ENCODE measurements at places on chromosomes 3 and 15.

DNA sequence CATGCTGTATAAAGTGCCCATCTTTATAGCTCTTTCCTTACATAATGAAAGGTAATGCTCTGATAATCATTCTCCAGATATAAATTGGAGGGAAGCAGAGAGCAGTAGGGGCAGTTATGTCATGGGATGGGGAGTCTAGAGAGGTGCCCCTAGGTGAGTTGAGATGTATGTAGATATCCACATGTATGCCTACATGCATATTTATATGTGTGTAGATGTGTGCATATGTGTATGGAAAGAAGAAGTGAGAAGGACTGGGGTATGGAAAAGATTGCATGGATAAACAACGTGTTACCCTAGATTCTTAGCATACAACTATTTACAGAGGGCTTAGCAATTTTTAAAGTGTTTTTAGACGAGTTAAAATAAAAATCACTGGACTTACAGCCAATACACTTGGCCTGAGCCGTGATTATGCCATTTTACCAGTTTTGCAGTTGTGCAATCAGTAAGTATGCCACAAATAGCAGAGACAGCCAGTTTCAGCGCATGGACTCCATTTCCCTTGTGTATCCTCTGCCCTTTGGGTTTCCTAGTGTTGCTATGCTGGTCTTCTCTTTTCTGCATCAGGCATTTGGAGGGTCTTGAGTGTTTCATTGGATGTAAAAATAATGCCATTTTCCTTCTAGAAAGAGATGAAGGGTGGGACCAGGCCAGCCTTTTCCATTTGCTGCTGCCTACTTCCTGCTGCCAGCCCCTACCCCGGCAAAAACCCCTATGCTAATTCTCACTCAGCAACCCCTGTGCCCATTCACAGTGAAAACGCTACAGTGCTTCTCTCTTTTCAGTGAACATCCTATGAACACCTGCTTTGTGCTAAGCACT is 199.4 kb upstream of the NR2E3 start:
- DNase-seq, result no peak

- DNase-seq, result no peak
Measured at GRCh38 chr3:181917027-181917426, 205.3 kb downstream of the SOX2 start.

DNA sequence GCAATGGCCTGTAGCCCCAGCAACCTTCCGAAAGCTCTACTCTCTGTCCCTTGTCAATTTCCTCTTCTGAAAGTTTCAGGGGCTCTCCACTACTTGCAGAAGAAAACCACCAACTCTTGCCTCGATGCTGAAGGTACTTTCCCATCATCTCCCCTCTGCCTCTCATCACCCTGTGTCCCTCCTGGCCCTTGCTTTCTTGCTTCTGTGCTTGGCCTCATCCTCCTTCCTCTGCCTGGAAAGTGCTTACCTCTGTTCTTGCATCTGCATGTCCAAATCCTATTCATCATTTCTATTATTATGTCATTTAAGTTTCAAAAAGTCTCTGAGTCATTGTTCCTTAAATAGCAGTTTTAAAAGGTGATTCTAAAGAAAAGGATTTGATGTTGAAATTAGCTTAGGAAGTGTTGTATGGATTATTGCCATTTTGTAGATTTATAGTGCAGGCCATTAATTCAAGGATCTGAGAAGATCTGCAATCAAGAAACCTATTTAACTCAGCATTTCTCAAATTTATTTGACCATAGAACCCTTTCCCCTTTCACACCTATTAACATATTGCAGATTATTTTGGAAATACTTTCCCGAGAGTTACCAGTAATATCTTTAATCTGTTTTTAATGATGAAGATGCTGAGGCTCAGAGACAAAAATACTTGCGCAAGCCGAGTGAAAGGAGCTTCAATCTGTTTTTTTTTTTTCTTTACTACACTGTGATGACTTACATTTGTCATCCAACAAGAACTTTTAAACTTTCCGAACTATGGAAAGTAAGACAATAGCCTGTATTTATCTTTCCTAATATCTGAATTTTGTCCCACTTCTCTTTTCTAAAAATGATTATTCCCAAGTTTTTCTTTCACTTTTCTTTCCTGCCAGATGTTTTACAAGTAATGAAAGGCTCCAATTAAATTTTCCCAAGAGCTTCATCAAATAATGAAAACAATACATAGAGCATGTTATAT is 22.3 kb upstream of the CFAP161 start:
- no peak for DNase-seq

DNA sequence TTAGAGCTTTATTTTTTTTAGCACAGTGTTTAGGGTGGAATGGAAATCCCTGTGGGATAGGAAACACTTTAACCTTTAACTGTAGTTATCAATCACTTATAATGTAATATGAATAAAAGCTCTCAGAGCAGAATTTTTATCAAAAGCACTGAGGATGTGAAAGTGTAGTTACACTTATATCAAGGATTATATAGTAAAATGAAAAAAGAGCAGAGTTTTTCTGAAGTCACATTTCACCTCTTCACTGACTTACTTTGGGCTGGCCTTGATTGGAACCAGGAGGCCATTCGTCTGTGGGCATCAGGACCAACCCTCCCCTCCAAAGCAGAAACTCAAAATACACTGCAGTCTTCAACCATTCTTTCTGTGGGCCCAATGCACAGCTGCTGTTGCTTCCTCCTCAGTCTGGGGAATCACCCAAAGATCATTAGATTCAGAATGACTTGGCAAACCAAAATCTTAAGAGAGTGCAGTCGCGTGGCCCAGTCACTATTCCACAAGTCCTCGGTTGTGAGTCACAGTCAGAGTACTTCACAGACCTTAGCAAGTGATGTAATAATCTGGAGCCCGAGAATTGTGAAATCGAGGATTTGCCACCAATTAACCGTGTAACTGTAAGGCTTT is 132.6 kb upstream of the COL8A1 start:
- DNase-seq, result no peak
